ENCODE measurements at places on chromosomes 3 and 15.

DNA sequence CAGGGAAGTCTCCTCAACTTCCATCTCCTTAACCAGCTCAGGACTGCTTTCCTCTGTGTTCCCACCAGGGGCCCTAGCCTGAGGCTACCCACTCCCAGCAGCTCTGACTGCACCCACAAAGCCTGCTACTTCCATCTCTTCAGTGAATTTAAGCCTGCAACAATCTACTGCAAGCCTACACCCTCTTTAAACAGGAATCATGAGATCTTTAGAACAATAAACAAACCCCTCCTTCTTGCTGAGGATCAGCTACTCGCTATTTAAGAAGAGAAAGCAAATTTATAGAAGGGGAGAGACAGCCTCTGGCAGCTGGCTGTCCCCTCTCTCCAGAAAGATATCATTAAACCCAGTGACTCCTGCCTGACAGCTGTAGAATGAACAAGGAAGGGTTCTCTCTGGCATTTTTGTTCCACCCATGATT is 51.9 kb downstream of the ARHGAP31 start:
- DNase-seq = no peak

DNA sequence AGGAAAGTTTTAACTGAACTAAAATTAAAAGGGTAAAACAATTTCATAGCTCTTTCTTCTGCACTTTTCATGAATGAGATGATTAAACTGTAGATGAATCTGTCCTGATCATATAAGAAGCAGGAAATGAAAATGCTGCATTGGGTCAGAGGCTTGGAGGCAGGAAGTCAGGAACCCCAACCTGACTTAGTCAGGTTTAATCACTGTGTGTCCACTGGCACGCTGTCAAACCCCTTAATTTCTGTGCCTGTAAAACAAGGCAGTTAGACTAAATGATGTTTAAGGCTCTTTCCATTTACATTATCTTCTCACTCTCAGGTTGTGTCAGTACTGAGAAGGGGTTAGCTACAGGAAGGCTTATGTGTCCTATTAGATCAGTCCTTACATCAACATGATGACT is 193.3 kb upstream of the TTC14 start:
- no peak for DNase-seq

DNA sequence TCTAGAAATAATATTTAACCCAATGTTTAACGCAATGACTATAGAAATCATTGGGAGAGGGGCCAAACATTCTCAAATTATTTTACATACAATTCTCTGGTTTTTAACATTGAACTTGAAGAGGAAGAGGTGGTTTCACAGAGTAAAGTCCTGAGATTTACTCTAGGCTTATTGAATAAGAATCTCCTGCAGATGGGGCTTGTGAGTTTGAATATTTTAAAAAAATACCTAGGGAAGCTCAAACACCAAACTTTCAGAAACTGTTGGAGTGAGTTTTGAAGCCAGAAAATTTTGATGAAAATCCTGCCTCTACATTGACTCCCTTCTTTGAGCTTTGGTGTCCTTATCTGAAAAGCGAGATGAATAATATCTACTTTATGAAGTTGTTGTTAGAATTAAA is 906.6 kb downstream of the TUSC7 start:
- DNase-seq = no peak

DNA sequence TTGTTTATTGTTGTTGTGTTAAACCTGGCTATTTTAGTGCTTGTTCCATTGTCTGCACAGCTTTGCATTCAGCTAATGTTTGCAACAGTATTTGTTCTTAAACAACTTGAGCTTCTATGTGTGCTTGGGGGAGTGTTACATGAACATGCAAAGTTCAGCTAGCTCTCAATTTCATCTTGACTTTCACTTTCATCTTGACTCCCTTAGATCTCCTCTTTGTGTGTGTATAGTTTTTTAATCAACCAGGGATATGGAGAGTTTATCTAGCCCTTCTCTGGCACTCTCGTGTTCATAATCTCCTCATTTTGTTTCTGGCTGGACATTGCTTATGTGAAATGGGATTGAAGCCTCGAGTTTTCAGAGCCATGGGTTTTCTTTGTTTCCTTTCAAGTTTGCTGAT is 212.4 kb upstream of the ZBTB20 start:
- DNase-seq = no peak

GRCh38 chr15:94047566-94047965 is 183.8 kb upstream of the MCTP2 start:
- DNase-seq = no peak

DNA sequence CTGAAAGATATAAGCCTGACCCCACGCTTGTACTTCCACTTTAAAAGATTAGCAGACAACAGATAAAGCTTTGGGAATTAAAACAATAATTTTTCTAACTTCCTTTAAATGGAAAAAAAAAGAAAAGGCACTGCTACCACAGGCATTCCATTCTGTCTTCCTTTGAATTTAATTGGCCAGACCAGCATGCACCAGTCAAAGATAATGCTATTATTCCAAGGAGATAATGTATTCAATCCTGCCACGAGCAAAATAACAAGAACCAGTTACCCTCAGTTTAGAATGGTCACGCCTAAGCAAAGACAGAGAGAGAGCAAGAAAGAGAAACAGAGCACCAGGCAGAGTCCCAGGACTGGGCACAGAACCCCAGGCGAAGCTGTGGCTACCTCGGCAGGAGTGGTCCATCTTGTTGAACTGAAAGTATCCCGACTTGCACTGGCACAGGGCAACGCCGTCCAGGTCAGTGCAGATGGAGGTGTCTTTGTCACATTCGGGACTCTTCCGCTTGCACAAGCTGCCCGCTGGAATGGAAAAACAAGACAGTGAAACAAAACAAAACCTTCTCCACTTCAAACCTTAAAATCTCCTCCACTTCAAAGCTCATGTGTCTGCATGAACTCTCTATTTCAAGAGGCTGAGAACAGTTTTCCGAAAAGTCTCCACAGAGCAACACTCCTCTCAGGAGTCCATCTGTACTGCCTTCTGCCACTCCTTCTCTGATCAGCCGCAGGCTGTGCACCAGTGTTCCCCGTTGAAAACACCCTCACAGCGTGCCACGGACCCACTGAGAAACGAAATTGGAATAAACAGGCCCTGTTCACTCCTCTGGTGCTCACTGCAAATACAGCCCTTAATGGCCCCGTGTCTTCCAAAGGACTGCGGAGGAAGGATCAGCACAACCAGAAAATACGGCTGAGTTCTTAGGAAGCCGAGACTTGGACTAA is 58.2 kb downstream of the HEG1 start:
- DNase-seq = no peak

DNA sequence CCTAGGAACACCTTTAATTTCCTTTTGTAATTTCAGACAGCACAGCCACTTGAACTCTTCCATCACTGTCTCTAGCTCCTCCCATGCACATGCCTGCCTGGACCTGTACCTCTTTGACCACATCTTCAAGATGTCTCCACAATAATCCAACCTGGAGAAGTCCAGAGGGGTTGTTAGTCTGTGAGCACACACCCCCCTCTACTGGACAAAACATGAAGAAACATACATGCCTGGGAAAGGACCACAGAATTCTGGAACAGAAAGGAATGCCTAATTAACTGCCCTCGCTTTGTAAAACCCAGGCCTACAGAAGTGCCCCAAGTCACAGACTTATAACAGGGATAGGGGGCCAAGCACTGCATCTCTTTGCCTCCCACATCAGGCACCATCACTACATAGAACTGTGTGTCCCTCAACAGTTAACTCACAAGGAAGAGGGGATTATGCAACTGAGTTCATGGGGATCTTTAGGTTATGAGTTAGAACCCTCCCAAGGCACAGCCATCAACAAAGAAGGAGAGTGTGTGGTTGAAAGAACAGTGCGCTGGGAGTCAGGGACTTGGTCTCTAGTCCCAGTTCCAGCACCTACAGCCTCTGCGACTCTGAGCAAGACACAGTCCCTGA is 61.7 kb downstream of the FMN1 start:
- no peak for DNase-seq

- DNase-seq = no peak
These were observed 268.7 kb upstream of the AGTR1 start for GRCh38 chr3:148428862-148429605.

All from esophagus squamous epithelium (tissue), 5 donors.